ENCODE measurements at places on chromosomes 12 and 14.
A peak's percentile ranks its signal among the peaks of the same experiment; 100 is the strongest.

- DNase-seq = no peak
These were observed 9.5 kb upstream of the NYNRIN start for GRCh38 chr14:24389226-24389848.

- DNase-seq = no peak
These were observed 319.8 kb downstream of the ZFP36L1 start for GRCh38 chr14:68473069-68473468.

DNA sequence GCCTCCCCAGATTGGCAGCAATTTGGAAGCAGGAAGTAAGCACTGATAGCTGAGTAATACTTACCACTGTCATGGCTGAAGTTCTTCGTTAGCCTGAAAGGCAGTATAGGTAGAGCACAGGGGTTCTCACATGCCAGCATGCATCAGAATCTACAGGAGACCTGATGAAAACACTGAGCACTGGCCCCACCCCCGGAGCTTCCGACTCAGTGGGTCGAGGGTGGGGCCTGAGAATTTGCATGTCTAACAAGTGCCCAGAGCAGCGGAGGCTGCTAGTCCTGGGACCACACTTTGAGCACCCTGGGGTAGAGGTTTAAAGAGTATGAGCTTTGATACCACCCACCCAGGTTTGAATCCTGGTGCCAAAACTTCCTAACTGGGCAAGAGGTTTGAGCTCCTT, 89.6 kb downstream of the FBXW8 start:
- DNase-seq = no peak

DNA sequence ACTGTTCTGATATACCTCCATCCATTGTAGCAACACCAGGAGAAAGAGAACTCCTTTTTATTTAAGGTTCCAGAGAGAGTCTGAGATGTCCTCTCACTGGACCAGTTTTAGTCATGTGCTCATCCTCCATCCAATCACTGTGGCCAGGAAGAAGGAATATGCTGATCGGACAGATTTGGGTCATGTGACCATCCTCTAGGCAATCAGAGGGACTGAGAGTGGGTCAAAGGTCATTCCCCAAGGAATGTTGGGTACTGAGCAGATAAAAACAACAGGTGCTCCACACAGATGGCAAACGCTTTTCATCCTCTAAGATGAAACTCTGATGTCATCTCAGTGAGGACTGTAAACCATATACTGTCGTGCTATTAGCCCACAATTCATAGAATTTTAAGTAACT, 28.8 kb upstream of the RPH3A start:
- DNase-seq = peak; percentile 90

DNA sequence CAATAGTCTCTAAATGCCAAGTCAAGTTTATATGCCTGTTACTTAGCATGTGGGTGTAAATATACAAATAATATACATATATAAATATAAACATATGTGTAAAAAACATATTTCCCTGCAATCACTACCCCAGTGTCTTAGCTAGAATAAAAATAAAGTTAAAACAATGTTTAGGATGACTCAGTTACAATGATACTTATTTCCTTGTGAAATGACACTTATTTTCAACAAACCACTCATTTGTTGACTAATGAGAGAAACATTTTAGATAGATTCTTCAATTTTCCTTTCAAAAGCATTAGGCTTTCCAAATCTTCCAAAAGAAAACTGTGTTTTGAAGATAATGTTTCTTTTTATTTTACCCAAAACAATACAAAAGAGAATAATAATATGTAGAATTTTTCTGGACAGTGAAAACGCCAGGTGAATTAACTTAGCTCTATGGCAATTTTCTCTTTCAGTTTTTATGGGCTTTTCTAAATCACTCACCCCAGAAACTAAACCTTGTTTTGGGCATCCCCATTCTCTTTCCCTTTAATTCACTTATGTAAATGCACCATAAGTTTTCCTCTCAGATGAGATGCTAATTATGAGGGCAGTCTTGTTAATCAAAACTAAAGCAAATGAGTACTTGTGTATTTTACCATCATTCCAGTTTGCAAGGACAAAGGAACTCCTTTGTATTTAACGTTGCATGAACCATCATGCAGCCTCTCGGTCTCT, 465.9 kb downstream of the BCAT1 start:
- DNase-seq = no peak

DNA sequence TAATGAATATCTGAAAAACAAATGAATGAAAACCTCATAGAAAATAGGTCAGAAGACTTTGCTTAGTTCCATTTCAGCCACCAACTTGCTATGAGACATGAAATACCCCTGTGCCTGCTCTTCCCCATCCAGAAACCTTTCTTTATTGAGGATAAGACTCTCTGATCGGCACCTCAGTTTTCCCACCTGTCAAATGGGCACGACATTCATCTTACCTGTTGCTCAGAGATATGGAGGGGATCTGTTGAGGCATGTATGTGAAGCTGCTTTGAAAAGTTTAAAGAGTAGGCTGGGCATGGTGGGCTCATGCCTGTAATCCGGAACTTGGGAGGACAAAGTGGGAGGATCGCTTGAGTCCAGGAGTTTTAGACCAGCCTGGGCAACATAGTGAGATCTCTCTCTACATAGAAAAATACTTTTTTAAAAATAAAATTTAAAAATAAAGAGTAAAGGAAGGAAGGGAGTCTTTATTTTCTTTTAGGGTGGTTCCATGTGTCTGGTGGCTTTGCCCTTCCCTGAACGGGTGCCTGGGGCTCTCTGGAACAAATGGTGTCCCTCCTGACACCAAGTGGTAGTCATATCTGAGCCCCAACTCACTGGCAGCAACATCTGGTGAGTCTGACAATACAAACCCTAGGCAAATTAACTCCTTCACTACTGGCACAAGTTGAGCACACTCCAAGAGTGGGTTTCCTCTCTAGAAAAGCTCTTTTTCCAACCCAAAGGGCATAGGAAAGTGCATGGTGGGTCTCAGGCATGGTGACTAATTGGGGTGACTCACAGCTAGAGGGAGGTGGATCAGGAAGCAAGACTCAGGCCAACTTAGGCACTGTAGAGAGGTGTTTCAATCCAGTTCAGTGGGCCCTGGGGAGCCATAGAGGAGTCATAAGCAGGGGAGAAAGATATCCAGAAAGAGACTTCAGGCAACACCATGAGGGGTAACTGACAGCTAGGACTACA, 42.1 kb downstream of the MAP1LC3B2 start:
- DNase-seq = no peak

- DNase-seq = no peak
These were observed 368.0 kb downstream of the C12orf50 start for GRCh38 chr12:87660987-87661774.

GRCh38 chr12:121953117-121953692, 34.8 kb downstream of the CFAP251 start:
- no peak for DNase-seq

- DNase-seq = no peak
These were observed 1.2 kb downstream of the SART3 start for GRCh38 chr12:108559748-108560147.

GRCh38 chr14:64646103-64646502, 58.1 kb upstream of the PLEKHG3 start:
- DNase-seq = no peak

- no peak for DNase-seq
These were observed 216.3 kb upstream of the FLRT2 start for GRCh38 chr14:85313560-85314207.

GRCh38 chr14:69318901-69319475, 59.0 kb downstream of the GALNT16 start:
- no peak for DNase-seq

DNA sequence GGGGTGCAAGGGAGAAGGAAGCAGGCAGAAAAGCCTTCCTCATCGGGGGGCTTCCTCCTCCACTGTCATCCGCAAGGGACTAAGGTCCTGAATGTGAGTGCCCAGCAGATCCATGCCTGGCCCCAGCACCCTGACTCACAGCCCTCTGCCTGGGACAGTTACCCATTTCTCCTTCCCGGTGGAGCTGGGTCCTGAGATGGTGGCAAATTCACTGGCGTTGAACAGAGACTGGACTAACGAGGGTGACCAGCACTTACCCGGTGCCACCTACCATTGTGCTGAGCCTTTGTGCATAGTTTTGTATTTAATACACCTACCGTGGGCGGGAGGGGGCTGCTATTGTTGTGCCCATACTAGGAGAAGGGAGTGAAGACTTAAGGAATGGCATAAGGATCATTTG, 30.9 kb upstream of the PLEKHG6 start:
- DNase-seq = no peak

- DNase-seq = no peak
These were observed 569.9 kb downstream of the TMTC2 start for GRCh38 chr12:83256562-83256961.

DNA sequence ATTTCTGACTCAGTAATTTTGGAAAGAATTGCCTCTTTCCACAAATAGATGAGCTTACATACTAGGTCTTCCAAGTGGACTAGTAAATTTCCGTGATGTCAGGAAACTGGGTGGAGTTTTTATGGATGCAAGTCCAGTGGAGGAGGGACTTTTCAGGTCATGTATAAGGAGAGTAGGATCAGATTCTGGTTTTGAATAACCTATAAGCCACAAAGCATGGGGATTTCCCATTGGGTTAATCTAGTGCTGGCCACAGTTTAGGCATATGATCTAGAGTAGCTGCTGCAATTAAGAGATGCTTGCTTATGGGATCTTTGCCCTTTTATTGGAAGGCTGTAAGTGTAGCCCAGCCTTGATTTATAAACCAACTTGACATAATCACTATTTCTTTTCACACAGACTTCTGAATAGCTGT, 33.8 kb downstream of the STK38L start:
- DNase-seq = no peak

DNA sequence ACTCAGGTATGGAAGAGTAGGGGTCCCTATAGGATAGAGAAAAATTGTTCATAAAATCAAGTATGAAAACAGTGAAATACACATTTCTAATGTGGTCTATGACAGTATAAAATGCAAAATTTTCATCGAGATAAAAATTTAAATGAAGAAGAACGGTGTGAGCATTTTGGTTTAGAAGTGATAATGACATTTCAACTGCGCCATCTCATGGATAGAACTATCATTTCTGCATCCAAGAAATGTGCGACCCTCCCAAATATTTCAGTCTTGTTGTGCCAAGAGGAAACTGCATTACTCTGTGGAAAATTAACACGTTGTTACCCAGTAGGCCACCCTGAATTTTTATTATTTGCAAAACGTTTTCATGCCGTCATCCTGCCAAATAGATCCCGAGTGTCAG, 108.8 kb downstream of the CRACR2A start:
- DNase-seq = no peak

DNA sequence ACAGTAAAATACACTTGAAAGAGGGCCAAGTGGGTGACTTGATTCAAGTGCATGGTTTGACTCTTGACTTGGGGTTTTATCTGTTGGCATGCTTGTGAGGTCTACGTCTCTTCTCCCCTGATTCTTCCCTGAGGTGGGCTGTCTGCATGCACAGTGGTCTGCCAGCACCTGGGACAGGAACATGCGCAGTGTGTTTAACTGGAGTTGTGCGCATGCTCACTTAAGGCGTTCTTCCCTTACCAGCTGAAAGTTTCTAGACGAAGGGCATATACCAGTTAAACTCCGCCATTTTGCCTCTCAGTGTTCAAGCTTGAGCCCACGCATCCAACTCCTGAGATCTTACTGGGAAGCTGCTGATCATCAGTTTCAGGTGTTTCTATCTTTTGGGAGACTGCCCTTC, 38.5 kb downstream of the GLRX5 start:
- no peak for DNase-seq

GRCh38 chr12:93403988-93404803, 26.5 kb downstream of the NUDT4 start:
- DNase-seq = peak; percentile 73

DNA sequence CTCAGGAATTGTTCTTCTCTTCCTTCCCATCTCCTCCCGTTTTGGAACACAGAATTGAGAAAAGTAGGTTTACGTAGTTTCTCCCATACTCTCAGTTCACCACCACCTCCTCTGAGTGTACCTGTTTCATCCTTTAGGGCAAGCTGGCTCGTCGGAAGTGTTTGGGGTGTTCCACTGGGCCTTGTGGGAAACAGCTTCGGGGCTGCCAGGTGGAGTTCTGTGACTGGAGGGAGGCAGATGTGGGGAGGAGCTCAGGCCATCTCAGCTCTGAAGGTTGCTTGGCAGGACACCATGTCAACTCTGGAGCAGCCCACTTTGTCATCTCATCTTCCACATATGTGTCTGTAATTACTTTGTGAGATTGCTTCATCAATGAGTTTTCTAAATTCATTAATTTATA, 53.5 kb upstream of the RD3L start:
- no peak for DNase-seq

DNA sequence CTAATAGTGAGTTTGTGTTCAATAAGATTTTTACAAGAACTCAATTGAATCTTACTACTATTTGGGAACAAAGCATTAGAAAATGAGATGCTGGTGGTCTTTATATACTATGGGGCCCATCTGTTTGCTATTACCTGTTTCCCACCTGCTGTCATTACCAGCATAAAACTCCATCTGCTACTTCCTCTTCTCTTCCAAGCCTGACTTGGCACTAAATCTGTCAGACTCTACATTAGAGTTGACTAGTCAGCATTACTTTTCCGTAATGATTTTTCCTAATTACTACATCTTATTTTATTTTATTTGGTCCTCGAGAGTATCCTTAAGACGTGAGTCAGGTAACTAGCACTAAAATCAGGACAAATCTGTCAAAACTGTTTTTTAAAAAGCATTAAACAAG, 68.1 kb upstream of the KRR1 start:
- DNase-seq = peak; percentile 98

DNA sequence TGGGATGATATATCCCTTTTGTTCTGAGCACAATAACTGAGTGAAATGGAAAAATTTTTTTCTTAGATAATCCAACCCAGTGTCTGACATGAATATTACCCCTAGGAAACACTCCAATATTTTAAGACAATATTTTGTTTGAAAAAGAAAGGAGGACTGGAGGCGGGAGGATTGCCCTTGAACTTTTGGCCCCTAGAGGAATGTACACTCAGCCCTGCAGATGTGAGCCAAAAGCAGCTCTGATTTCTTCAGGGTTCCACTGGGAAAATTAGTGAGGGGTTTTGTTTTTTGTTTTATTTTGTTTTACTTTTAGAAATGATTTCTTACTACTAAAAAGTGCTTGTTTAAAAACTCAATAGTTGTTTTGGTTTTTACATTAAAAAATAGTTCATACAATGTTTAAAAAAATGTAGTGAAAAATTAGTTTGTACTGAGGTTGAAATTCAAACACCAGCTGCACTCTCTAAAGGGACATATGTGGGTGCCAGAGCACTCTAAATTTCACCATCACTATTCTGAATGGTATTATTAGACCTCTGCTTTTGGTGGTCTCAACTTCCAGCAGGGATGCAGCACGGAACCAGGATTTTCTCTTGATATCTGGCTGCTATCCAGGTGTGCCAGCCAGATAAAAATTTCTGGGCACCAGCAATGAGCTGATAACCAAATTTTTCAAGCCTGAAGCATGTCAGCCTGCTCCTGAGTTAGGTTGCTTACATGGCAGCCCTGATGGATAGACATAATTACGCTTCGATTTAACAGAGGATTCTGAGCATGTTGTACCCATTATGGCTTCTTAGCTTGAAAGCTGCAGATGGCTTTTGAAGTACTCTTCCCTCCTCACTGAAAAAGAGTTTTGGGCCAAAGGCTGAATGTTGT, 141.9 kb downstream of the ANO6 start:
- DNase-seq = no peak

GRCh38 chr12:101038289-101038871, 171.7 kb downstream of the SLC5A8 start:
- no peak for DNase-seq

All from NCI-H2171 treated with DMSO at 0.1 percent for 48 hours (cell line).